ENCODE measurements at places on chromosomes 2 and 18.

- no peak for DNase-seq
Measured at GRCh38 chr2:62504657-62505056, 1.3 kb downstream of the TMEM17 start.

DNA sequence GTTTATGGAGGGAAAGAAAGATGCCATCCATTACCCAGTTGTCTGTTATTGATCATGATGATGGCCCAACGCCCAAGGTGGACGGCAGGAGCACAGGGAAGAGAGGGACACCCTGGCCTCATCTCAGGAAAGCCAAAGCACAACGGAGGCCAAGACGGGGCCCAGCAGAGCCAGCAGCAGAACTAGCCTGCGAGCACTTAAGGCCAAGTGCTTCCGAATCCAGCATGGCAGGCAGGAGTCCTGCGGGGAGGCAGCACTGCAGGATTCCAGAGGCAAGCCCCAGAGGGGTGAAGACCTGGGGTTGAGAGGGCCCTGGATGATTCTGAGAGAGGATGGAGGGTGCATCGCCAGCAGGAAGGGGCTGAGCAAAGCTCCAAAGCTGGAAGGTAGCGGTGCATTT, 28.3 kb upstream of the KLHL29 start:
- DNase-seq: no peak

DNA sequence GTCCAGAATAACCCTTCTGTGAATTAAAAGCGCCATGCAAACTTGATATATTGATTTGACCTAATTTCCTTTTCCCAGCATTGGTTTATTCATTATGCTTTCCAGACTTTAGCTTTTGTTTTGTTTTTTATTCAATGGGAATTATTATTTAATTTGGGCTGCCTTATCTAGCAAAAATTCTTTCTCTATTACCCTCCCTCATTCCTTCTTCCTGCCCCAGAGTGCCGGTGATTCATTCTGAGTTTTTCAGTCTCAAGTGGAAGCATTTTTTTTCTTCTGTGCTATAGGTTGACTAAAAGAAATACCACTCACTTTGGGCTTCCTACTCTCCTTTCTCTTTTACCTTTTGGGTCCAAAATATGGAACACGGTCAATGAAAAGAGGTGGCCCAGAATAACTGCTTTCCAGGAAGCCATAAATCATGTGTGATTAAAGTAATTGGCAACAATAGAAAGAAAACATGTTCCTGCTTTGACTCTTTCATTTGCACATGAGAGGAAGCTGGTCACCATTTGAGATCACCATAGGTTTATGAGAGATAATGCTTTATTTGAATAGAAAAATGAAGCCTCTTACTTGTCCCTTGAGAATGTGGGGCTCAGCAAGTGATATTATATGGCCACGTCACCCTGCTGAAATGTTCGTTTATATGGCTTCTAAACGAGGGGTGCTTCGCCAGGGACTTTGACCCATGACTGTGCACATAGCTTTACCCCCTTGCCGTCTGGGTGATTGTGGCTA, 422.8 kb upstream of the ZEB2 start:
- DNase-seq: no peak

- DNase-seq: no peak
Measured at GRCh38 chr2:107731435-107731834, 95.3 kb upstream of the RGPD4 start.

DNA sequence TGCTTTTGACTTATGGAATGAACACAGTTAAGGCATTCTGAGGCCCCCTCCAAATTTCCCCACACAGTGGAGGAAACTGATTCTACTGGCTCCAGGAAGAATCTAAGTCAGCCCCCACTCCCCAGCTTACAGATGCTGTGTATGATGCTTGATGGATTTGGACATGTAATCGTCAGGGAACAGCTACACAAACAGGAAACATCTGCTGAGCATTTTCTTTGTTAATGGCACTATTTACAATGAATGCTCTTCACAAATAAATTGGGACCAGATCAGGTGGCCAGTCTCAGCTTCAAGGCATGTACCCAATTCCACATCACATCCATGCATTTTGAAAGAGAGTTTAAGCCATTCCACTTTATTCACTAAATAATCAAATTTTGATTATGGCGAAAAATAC, 562.3 kb downstream of the SOX11 start:
- DNase-seq: no peak

- DNase-seq: no peak
Measured at GRCh38 chr2:136404176-136404575, 286.2 kb upstream of the CXCR4 start.

DNA sequence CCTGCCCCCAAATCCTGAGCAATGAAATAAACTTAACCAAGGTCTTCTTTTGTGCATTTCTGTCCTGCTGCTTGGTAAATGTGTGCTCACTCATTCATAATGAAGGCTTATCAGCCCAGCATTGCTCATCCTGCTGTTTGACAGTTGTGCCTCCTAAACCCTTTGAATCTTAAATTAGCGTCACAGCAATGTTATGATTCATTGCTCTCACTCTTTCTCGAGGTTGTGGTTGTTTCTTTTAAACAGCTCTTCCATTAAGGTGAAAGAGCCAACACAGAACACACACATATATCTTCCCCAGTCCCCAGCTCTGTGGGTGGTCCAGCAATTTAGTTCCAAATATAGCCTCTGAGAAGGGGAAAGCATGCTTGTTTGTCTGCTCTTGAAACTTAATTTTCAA, 84.0 kb downstream of the EVA1A start:
- DNase-seq: no peak

GRCh38 chr2:121076498-121076820, 208.5 kb downstream of the TFCP2L1 start:
- no peak for DNase-seq

- DNase-seq: no peak
Measured at GRCh38 chr18:42976869-42977590, 138.5 kb downstream of the RIT2 start.

DNA sequence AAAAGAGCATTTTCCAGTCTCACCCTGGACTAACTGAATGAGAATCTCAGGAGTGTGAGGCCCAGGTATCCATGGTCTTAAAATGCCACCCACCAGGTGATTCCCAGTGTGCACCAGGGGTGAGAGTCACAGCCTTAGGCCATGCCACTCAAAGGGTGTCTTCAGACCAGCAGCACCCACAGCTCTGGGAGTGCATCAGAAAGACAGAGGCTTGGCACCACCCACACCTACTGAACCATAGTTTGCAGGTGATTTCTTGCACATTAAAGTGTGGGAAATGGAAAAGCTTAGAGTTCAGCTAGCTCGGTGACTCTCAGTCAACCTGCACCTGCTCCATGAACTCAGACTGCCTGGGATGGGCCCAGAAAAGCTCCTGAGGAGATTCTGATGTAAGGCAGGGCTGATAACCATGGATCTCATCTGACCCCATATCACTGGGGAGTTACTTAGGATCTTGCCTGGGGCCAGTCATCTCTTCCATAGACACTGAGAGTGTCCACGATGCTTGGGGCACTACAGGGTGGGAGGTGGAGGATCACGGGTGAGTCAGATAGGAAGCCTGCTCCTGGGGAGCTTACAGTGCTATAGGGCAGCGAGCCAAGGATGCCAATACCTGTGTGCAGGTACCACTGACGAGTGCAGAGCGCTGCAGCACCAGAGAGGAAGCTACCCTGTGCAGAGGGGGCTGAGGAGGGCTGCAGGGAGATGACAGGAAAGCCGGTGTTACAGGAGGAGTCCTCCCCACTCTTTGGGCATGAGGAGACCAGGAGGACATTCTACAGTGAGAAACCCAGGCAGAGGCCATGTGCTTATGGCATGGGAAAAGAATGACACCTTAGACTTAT, 4.6 kb downstream of the IL37 start:
- peak; percentile 24 for DNase-seq

GRCh38 chr2:7773362-7774360, 856.4 kb downstream of the RNF144A start:
- peak; percentile 51 for DNase-seq

DNA sequence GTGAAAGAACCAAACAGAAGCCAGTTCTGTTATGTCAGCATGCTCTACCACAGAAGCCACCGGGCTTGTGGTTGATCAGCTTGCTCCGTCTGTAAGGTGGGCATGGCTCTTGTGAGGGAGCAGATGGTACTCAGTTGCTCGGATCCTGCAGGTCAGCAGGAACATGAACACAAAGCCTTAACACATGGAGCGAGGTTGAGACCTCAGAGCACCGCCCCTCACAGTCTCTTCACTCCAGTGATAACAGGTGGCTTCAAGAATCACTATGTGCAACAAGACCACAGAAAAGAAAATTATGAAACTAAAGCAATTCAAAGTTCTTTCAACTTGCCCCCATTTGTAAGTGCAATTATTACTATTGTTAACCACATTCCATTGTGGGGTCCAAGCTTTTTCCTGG, 72.1 kb downstream of the OSBPL6 start:
- no peak for DNase-seq

- DNase-seq: no peak
Measured at GRCh38 chr18:63293935-63294334, 25.6 kb downstream of the BCL2 start.

DNA sequence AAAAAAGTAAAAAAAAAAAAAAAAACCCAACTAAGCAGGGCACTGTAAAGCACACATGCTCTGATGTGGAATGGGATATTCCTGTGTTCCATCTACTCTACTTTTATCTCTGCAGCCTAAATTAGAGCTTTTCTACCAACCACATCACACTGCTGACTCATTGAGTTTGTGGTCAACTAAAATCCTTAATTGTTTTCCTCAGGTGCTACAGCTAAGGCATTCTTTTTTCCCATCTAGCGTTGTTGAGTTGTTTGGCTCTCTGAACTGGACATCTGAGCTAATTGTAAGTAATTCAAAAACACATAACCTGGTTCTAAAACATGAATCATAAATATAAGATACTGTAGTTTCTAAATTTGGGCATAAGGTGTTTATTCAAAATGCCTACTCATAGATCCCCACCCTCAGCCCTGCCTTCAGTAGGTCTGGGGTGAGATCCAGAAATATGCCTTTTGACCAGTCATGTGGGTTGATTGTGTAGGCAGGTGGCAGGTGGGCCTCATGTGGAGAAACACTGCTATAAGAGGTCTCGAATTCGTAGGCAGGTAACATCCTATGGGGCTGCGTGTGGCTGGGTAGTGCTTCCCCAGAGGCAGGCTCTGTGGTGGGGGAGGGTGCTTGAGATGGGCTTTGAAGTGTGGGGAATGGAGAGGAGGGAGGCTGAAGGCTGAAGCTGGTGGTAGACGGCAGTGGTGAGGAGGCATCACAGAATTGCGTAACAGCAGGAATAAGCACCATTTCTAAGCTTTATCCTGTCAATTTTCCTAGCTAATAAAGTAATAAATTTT, 27.2 kb downstream of the ANKRD29 start:
- no peak for DNase-seq

- no peak for DNase-seq
Measured at GRCh38 chr2:222521099-222521498, 96.8 kb downstream of the SGPP2 start.

GRCh38 chr2:222298311-222299150, at the start of gene PAX3:
Gene PAX3 (minus strand): TSS chr2:222298998. CDS start chr2:222298615, 383 bp downstream.
- DNase-seq: no peak

DNA sequence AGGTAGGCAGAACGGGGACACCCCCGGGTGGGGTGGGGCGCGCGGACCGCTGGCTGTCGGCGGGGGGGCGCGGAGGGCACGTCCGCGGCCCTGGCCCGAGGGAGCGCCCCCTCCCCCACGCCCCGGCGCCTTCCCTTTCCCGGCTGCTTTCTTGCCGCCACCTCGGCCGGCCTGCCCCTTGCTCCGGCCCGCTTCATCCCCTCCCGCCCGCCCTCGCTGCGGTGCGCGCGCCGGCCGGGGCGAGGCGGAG, 443 bp downstream of the VAPA start:
- DNase-seq: no peak

DNA sequence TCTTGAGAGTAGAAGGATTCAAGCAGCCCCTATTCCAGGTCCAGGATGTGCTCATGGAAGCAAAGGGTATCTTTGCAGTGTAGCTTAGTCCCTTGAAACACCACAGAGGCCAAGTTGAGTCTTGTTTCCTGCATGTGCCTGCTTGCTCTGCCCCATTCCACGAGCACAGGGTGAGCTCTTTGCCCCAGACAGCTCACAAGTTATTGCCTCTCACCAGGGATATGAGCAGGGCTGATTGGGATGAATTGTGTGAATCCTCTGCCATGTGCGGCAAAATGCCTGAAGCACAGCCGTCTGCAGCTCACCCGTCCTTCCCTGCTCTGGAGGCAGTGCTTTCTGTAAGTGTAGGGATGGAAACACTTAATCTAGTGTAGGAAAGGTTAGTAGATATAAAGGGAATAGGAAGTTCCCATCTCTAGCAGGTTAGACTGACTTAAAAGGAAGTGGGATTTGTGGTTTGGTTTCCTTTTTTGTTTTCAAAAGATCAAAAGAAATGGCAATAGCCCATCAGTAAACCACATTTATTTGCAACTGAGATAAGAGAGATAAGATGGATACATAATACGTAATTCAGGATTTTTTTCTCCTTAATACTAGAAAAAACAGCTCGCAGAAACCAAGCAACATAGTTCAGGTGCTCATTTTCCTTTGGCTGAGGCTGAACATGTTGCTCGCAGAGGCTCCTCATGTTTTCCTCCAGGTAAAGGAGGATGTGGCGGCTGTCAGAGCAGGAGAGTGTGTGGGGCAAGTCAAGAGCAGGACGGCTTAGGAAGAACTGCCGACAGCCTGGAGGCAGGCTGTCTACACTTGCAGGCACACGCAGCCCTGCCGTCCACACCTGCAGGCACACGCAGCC, 41.4 kb downstream of the TMEM182 start:
- DNase-seq: peak; percentile 16

GRCh38 chr2:2512931-2513330, 181.9 kb upstream of the MYT1L start:
- DNase-seq: no peak

DNA sequence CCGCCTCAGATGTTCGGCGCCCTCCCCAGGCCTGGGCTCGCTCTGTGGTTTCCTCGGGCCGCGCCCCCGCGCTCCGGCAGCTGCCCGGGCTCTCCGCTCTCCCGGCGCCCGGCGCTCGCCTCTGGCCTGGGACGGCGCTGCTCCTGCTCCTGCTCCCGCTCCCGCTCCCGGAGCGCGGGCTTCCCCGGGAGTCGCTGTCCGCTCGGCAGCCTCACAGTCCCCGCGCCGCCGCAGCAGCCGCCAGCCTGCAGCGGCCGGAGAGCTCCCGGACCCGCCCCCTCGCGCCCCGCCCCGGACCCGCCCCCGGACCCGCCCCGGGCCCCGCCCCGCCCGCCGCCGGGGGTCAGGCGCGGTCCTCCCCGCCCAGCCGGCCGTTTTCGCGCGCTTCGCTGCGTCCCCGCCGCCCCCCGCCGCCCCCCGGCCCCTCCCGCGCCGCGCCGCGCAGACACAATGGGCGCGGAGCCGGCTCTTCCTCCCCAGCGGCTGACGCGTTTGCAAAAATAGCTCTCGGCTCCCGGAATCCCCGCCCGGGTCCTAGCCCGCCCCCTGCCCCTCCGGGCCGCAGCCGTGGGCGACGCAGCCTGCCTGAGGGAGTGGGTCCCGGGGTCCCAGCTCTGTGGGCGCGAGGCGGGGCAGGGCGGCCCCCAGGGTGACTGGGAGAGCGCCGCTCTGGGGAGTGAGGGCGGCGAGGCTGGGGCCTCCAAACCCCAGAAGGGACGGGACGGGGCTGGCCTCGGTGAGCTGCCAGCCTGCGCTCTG, at the start of gene ARL4C:
Gene ARL4C (minus strand): TSS at position 247 of the 759 bp plus-strand sequence. CDS start 495 bp downstream, outside the sequence.
- DNase-seq: peak; percentile 64

GRCh38 chr18:8751692-8752091, 46.3 kb downstream of the MTCL1 start:
- no peak for DNase-seq

Measured in stimulated activated CD4-positive, alpha-beta T cell treated with anti-CD3 and anti-CD28 coated beads, Interleukin-15, amount 100 ng/mL, for 24 hours (primary cell).